ENCODE measurements at places on chromosomes 3 and 15.

DNA sequence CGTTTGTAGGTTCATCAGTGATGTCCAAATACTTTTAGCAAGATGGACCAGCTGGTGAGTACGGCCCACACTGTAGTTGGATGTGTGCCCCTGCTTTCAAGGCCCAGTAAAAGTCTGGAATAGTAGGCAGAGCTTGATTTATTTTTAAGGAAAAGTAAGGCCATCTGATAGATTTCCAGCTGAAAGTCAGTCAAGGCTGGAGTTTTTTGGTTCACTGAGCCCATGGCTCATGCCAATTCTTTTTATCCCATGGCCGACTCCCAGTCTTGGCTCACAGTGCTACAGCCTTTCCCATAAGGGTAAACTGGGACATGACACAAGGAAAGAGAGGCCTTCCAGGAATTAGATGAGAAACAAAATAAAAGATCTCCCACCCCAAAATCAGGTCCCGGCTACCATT, 13.5 kb downstream of the CCDC80 start:
- no peak for DNase-seq

GRCh38 chr3:58073301-58074108, 65.3 kb downstream of the FLNB start:
- no peak for DNase-seq

- no peak for DNase-seq
Observed at GRCh38 chr15:101332061-101332467, 37.0 kb upstream of the SNRPA1 start.

DNA sequence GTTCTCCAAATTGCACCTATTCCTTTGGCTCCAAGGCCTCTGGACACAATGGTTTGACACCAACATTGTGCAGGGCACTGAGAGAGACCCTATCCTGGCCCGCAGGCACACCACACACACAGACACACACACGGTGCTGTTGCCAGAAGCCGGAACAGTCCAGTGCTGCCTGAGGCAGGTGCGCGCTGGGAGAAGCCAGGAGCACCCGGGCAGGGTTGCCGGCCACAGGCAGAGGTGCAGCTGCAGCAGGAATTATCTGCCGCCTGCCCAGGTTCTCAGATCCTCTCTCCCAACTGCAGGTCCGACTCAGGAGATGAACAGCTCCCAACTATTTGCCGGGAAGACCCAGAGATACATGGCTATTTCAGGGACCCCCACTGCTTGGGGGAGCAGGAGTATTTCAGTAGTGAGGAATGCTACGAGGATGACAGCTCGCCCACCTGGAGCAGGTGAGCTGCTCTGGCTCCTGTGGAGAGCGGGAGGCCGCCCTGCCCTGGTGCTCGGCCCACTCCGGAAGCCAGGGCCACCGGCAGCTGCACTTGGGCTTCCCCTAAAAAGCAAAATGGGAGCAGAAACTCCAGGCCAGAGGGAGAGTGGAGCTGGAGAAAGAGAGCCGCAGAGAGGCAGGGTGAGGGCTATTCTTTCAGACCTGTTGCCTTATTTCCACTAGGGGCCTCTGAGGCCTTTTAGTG, 42.9 kb downstream of the CHDH start:
- no peak for DNase-seq

DNA sequence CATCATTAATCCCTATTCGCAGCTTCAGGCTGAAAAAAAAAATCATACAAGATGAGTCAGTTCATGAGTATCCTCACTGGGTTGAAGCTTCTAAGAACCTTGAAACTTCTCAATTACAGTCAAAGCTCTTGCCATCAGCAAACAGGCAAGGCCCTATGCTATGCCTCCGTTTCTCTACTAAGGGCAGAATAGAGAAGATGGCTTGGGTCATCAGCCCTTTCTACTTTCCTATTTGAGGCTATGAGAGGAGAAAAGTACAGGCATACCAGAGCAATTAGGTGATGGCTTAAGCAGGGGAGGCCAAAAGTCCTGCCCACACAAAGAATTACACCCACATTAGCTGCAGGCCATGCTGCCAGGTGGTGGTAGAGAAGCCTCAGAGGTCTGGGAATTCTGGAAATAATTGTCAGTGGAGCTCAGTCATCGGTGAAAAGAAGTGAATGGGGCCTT, 89.0 kb downstream of the MRPL46 start:
- no peak for DNase-seq
